ENCODE measurements at places on chromosomes 1 and 21.

DNA sequence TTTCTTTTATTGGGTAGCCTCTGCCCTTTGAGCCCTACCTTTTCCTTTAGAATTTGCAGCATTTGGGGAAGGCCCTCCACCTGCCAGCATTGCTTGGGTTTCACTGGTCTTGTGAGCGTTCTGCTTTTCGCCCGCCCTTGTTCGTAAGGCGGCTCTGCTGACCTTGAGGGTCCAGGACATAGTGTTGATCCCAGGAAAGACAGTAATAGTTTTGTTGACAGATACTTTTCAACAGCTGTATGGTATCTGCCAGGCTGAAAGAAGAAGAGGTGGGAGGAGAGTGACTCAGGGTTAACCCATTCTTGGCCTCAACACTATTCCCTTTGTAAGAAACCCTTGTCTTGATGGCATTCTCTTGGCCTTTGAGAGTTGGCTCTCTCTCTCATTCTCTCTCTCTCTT, 113.4 kb upstream of the SPAG17 start:
- DNase-seq: no peak

DNA sequence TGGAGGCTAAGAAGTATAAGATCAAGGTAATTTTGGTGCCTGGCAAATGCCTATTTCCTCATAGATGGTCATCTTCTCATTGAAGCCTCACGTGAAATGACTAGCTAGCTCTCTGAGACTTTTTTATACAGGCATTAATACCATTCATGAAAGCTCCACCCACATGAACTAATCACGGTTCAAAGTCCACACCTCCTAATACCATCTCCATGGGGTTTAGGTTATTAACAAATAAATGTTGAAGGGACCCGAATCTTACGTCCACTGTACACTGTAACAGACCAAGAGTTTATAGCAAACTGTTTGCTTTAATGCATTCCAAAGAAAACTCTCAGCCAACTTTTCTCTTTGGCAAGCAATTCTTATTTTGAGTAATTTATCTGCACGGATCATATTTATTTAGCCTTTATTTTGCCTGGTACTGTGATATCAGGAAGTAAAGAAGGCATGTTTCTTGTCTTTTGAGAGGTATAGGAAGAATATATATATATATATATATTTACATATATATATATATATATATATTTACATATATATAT, 296.1 kb upstream of the LRRC7 start:
- DNase-seq: no peak

- DNase-seq: no peak
These were observed 15.5 kb downstream of the MAP3K7CL start for GRCh38 chr21:29145852-29146453.

DNA sequence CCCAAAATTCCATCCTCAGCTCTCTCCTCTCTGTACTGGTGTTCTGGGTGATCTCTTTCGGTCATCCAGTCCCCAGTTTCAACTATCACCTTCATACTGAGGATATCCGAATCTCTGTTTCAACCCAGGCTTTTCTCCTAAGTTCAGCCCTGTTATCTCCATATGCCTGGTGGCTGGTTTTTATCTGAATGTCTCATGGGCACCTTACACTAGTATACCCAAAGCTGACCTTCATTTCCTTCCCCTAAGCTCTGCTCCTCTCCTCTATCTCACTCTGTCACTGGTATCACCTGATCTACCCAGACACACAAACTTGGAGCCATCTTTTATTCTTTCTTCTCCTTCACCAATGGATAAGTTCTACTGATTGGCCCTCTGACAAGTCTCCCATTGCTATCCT, 53.0 kb downstream of the LRRC71 start:
- DNase-seq: no peak
